H1 (cell line): ENCODE measurements at places on chromosomes 4 and X.

DNA sequence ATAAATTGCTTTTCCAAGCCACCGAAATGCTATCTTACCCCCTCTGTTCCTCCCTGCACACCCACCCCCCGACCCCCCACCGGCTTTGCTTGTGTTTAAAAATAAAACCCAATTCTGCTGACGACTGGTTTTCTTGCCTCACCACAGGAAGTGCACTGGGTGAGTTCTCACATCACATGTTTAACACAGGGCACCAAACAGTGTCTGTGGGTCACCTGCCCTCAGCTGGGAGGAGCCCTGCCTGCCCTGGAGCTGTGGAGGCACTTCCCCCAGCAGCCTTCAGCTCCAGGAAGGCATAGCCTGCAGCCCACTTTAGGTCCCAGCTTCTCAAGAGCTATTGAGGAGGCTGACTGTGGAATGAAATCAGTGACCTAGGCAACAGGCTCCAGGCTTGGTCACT, 8.8 kb downstream of the TMEM255A start:
- no peak for DNase-seq

GRCh38 chrX:124348182-124348581, 1.8 kb downstream of the SH2D1A start:
- no peak for DNase-seq

DNA sequence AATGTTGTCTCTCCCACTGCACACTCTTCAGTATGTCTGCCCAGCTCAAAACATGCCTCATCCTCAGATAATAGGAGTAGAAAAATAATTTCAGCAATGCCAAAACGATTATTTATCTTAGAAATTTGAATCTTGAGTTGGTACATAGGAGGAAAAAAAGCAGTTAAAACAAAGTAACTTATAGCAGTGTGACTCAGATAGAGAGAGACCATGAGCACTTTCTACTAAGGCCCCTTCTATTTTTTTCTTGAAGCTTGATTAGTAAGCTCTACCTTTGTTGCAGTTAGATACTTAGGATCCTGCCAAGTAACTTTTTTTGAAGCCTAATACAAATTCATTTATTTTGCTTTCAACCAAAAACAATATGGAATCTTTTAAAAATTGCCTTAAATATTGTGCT, 212.3 kb downstream of the MAD2L1 start:
- no peak for DNase-seq

- DNase-seq: no peak
These were observed 66.1 kb upstream of the IL15 start for GRCh38 chr4:141570290-141570689.

DNA sequence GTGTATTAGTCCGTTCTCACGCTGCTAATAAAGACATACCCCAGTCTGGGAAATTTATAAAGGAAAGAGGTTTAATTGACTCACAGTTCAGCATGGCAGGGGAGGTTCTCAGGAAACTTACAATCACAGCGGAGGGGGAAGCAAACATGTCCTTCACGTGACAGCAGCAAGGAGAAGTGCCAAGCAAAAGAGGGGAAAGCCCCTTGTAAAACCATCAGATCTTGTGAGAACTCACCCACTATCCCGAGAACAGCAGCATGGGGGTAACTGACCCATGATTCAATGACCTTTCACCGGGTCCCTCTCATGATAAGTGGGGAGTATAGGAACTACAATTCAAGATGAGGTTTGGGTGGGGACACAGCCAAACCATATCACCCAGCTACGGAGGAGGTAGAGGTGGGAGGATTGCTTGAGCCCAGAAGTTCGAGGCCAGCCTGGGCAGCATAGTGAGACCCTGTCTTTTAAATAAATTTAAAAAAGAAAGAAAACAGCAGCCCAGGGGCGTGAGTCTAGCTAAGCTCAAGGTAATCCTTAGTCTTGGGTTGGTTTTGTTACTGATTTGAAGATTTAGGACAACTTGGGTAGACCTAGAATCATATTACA, 46.4 kb upstream of the TMEM131L start:
- no peak for DNase-seq
